NCI-H2081 treated with DMSO at 0.1 percent for 48 hours (cell line): ENCODE measurements at places on chromosomes 6 and 20.

- DNase-seq = no peak
These were observed 179.9 kb downstream of the TRDN start for GRCh38 chr6:123456836-123457235.

DNA sequence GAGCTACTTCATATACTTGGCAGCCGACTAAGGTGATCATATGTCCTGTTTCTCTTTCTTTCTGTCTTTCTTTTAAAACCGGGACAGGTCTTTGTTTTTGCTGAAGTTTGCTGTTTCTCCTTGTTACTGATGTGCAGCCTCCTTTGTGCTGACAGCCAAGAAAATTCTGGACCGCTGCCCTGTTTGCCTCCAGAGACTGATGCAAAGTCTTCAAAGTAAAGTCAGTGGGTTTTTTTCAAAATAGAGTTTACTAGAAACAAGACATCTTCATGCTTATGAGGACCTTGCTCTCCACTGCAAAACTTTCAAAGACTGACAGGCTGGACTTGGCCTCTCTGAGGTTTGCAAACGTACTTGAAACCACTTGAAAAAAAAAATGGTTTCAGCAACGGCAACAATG, 510.5 kb upstream of the MAP3K7 start:
- DNase-seq = no peak

DNA sequence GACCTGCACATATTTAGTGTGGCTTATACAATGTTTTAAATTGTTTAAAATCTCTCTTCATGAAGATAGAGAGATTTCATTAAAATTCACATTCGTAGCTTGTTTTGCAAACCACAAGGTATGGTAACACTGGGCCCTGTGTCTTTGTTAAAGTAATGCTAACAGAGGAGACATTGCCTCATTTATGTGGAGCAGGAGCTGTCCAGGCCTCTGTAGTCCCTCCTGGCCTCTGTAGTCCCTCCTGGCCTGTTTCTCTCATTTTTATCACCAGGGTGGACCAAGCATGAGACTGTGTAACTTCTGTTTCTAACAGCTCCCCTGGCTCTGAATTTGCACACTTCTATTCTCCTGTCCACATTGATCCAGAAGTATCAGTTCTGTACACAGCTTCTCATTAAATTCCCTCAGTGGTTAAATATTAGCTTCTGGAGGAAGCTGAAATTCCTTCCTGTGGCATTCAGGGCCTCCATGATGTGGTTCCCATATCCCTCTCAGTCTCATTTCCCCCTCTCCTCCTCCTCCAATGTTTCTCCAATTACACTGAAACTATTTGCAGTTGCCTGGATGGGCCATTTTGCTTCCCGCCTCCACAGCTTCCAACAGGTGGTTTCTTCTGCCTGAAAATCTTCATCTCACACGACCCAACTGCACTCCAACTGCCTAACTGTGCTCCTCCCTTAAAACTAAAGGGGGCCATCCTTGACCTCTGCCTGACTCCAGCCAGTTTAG, 340.4 kb downstream of the SYNE1 start:
- DNase-seq = no peak

- no peak for DNase-seq
These were observed 598.1 kb downstream of the PHF3 start for GRCh38 chr6:64233746-64234145.

DNA sequence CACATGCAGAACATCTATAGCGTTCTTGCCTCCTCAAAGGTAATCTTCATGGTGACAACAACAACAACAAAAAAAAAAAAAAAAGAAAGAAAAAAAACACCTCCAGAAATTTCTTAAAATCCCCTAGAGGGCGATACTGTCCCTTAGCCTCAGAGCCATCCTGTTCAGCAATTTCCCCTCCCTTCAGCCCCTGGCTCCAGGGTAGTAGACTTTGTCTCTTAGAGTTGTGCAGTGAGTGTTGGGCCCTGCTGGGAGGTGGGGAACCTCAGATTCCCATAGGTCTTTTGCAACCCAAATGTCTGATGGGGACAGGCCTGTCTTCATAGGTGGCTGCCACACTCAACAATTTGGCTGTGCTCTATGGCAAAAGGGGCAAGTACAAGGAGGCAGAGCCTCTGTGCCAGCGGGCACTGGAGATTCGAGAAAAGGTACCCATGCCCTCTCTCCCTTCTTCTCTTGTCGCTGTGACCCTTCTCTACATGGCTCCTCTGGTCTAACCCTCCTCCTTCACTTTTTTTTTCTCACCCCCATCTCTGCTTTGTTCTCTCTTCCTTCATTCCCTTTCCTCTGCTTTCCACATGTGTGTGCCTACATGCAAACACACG, 6.0 kb upstream of the PTK7 start:
- DNase-seq = no peak

GRCh38 chr20:22924046-22924737, 110.9 kb upstream of the SSTR4 start:
- DNase-seq = no peak

DNA sequence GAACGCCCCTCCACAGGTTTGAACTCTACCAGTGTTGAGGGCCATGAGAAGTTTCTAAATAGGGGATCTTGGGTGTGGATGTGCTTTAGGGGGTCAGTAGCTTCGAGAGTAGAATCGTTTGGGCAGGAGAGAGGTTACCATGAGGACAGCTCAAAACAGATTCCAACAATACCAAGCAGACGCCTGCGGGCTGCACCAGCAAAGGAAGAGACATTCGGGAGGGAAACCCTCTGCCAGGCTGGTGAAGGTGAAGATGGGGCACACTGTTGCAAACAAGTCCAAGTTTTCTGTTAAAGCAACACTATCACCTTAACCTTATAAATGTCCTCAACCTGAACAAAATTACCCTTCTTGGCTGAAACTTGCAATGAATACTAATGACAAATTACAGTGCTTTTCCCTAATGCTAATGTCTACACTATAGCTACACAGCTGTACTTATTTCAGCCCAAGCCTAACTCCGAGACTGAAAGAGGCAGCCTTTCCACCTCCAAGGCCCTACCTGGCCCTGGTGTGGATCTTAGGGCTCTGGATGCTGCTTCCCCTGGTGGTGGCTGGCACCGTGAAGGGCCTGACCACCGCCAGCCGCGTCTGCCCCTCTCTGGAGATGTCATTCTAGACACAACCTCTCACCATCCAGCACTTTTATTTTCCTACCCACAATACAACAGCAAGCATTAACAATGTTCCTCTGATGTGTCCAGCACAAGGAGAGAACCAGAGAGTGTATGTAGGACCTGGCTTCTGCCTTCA, 80.1 kb downstream of the DLL1 start:
- DNase-seq = no peak

GRCh38 chr20:63330084-63330760, 30.9 kb downstream of the CHRNA4 start:
- DNase-seq = no peak

DNA sequence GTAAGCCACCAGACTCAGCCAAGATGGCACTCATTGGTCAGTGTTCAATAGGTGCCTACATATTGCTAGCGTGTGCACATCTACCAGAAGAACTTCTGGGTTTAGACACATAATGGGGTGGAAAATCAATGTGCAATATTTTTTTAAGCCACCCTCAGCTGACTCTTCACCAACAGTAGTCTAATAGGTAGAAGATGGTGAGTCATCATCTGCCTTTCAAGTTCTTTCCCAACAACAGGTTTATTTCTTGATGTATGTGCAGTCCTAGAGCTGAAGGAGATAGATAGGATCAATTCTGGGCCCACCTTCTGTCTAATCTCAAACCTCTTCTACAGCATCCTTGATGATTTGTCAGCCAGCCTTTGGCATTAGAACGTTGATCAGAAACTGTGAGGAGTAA, 41.3 kb downstream of the IRAK1BP1 start:
- no peak for DNase-seq

GRCh38 chr6:5665173-5665572, 341.6 kb downstream of the NRN1 start:
- no peak for DNase-seq

- no peak for DNase-seq
These were observed 163.3 kb downstream of the CD83 start for GRCh38 chr6:14280766-14281293.

GRCh38 chr6:161694995-161695394, 421.1 kb upstream of the AGPAT4 start:
- no peak for DNase-seq

- DNase-seq = no peak
These were observed 23.9 kb upstream of the VSTM2L start for GRCh38 chr20:37878835-37879599.

- DNase-seq = no peak
These were observed 198.6 kb upstream of the SIM1 start for GRCh38 chr6:100663219-100663863.

DNA sequence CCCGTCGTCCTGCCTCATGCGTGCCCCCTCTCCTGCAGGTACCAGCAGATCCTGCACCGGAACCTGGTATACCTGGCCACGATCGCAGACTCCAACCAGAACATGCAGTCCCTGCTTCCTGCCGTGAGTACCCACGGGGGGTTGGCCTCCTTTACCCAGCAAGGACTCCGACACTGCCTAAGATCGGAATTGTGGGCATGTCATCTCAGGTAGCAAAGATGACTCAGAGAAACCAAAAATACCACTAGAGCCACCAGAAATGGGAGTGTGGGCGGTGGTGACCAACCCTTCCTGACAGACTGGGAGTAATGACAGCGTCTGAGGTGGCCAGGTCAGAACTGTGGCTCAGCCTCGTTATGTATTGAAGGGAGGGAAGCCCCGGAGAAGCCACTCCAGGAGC, 16.3 kb downstream of the SS18L1 start:
- DNase-seq = no peak

GRCh38 chr6:112831022-112831421, 483.9 kb downstream of the RFPL4B start:
- no peak for DNase-seq

- no peak for DNase-seq
These were observed at the start of gene BPIFB4 for GRCh38 chr20:33079259-33079658. TSS of gene BPIFB4 (plus strand) at chr20:33079643. CDS start at chr20:33081527, 1,884 bp downstream.

DNA sequence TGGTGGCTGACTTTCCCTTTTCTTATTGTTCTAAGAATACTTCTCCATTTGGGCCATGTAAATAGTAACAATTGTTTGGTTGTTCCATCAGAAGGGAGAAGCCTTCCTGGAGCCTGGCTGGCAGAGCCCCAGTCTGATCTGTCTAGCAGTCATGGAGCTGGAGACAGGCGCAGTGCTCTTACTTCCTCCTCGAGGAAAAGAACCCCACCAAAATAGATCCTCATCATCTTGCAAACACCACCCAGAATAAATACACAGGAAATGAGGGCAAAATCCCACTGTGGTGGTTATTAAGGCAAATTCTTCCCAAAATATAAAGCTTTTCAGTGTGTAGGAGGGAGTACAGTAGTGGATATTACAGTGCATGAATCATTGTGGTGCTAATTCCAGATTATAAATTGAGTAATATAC, 195.1 kb upstream of the SGK1 start:
- DNase-seq = no peak

GRCh38 chr6:44269921-44270525, at the start of gene TMEM151B:
TSS of gene TMEM151B (plus strand) at chr6:44270450. CDS start at chr6:44270743, 293 bp downstream.
- no peak for DNase-seq

GRCh38 chr6:56524891-56525703, 117.6 kb downstream of the DST start:
- no peak for DNase-seq

- no peak for DNase-seq
These were observed 90.0 kb upstream of the IFNGR1 start for GRCh38 chr6:137309078-137309762.

DNA sequence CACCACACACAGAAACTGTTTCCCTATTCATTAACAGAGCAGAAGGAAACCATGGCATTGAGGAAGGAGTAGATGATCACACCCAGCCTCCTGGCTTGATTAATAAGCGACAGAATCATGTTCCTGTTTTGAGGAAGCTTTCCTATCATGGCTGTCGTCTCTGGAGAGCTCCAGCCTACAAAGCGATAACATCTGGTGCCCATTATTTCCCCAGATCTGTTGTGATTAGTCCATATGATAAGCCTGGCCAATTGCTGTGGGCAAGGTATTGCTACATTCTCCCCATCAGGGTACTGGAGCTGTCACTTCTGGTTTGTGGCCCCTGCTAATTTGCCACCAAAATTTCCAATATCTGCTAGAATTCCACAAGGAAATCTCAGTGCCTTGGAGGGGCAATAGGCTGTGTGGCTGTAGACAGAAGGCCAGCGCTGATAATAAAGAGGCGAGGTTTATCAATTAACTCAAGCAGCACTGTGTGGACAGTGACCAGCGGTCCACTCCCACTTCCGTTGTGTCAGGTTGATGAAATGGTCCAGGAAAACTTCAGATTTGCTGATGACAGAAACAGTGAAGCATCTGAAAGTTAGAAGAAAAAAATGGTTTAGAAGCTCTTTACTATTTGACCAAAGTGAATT, 66.4 kb downstream of the OLIG3 start:
- DNase-seq = no peak

GRCh38 chr6:87803791-87804190, 101.8 kb upstream of the AKIRIN2 start:
- DNase-seq = no peak

GRCh38 chr6:157069585-157069984, 253.7 kb downstream of the TMEM242 start:
- no peak for DNase-seq

- DNase-seq = peak; percentile 96
These were observed 100.8 kb downstream of the BFSP1 start for GRCh38 chr20:17430125-17430950.

DNA sequence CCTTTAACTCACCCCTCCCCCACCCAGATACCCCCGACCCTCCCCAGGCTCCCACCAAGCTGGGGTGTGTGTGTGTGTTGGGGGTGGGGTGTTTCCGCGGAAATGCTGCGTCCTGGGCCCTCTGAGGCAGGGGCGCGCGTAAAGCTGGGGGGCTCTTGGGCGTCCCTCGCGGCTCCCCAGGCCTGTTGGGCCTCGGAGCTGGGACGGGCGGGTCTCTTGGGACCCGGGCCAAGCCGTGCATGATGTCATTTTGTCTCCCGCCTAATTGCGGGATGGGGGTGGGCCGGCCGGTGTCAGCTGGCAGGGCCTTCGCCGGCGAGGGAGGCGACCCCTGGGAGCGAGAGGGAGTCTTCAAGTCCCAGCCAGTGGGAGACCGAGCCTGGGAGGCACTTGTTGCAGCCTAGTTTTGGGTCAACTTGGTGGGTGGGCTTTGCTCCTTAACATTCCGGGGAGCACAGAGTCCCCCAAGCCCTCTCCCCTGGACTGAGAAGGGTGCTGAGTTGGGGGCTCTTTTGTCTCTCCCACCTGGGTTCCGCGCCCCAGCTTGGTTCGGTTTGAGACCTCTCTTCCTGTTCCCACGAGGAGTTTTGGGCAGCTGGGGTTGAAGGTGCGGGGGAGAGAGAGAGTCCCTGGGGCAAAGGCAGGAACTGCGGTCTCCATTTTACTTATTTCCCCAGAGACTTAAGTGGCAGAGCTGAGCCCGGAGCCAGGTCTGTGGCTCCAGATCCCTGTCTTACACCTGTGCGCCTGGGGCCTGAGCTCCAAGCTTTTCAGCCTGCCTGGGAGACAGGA, 623 bp downstream of the MYBL2 start:
- no peak for DNase-seq

- no peak for DNase-seq
These were observed 92.5 kb downstream of the LRRC1 start for GRCh38 chr6:53887316-53887715.
